ENCODE measurements at places on chromosomes 2 and 18. TPM values are rescaled to one million over a fixed set of nuclear protein-coding genes. Genes with fewer than 3 reads are reported as not detected.

Gene C2orf15
- not detected for total RNA-seq

GRCh38 chr18:23810396-23810795, 121.1 kb downstream of the LAMA3 start:
- no peaks in the 10 kb centered on the region for H3K27me3 ChIP-seq
- H3K4me3 ChIP-seq, result no peak overlapping the region
- H3K36me3 ChIP-seq, result no peaks in the 10 kb centered on the region
- H3K27ac ChIP-seq, result no peak overlapping the region
- H3K4me1 ChIP-seq, result no peaks in the 10 kb centered on the region

DNA sequence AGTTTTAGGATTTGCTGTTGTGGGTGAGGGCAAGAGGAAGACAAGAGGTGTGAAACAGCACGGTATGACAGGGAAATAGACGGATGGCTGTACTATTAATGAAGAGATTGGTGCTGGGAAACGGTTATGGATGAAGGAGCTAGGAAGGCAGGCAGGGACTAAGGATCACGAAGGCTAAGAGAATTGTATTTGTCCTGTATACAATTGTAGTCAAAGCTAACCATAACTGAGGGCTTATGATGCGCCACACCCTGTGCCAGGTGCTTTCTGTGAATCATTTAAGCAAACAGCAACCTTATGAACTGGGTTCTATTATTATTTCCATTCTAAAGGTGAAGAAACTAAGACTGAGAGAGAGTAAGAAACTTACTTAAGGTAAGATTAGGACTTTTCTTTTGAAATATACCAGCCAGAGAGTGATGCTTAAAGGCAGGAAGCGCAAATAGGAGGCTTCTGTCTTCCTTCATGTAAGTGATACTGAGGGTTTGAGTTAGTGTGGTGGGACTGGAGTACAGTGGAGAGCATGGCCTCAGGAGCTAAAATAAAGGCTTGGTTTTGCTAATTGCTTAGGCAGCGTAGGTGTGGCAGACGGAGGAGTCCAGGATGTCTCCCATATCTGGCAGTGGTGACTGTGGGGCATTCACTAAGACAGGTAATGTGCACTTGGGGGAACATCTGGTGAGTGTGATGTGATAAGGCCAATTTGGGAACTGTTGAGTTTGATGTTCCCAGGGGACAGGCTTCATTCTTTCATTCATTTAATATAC, 85.8 kb downstream of the PLEKHM3 start:
- H3K4me1 ChIP-seq, result peaks cover 5% of the 10 kb centered on the region
- H3K27ac ChIP-seq, result no peak overlapping the region
- no peak for DNase-seq

Gene COL4A3
- 3.6 TPM for total RNA-seq

GRCh38 chr18:9951022-9951859, 37.4 kb downstream of the VAPA start:
- no peak overlapping the region for H3K4me3 ChIP-seq
- no peak overlapping the region for H3K27ac ChIP-seq
- peaks cover 23% of the 10 kb centered on the region for H3K36me3 ChIP-seq
- H3K4me1 ChIP-seq, result peaks cover 15% of the 10 kb centered on the region

Gene ERBB4
- 0.17 TPM for total RNA-seq

Gene C1QL2
- total RNA-seq, result not detected

Data from esophagus muscularis mucosa (tissue), 4 donors.